ENCODE measurements at places on chromosomes 6 and 20.

GRCh38 chr6:46687619-46688097, at the start of gene TDRD6:
Gene TDRD6, plus strand, starts transcription at chr6:46687885. Its CDS starts 244 bp downstream, at chr6:46688129.
- DNase-seq: no peak

GRCh38 chr6:28634761-28635546, 109.3 kb downstream of the GPX5 start:
- DNase-seq: no peak

DNA sequence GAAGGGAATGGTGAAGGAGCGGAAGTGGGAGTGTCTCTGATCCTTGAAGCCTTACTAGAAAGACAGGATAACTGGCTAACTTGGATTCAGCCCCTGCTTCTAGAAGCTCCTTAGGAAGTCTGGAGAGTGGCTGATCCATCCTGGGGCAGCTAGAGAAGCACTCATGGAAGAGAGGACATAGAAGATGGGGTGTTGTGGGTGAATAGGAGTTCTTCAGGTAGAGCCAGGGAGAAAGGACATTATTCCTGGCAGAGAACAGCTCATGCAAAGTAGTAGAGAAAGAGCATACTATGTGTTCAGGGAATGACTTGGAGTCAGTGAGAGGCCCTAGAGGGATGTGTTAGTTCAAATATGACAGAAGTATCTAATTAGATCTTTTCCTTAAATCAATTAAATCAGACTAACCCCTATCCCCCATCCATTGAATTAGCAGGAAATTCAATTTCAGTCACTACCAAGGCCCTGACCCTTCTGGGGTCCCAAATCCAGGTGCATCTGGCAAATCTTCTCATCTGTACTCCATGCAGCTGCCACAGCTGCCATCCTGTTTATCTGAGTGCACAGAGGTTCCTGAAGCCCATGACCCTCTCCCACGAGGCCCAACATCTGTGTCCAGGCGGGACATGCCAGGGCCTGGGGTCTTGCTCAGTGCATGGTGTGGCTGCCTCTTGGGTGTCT, 130.7 kb downstream of the DHX35 start:
- DNase-seq: no peak

DNA sequence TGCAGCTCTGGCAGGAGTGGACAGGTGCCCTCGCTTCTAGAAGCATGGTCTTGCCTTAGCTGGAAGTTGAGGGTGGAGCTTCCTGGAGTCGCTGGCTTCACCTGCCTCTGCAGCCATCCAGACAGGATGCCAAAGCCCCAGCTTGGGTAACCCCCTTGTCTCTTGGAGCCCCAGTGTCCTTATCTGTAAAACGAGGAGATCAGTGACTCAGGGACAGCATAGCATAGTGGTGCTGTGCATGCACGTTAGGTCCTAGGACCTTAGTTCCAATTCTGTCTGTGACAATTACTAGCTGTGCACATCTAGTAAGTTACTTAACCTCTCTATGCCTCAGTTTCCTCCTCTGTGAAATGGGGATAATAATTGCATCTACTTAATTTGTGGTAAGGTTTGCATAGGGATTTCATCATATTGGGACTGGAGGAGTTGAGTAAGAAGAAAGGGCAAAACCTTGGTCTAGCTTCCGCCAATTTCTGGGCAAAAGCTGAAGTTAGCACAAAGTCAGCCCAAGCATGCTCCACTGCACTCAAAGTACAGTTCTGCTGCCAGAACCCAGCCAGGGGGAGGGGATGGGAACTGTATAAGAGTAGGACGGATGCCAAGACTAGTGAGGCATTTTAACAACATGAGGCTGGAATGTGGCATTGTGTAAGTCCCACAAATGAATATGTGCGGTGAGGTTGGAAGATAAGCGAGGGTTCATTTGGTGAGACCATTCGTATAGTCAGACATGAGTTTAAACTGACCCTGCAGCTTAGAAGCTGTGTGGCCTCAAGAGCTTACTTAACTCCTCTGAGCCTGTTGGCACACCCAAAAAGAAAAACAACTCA, 24.5 kb downstream of the TOX2 start:
- DNase-seq: no peak

DNA sequence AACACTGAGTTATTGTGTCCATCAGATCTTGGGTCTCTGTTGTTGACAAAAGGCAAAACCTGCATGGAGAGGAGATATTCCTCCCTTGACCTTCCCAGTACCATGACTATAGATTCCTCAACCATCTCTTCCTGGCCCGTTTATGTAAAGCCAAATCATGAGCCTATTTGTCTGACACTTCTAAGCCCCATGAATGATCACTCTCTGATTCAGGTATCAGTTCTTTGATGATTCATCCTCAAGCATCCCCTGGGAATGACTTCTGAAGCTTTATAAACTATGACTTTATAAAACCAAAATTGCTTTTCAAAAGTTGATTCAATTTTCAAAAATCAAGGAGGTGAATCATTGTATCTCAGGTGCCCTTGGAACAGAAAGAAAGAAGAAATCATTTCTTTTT, 78.7 kb upstream of the LOC128125822 start:
- DNase-seq: no peak

DNA sequence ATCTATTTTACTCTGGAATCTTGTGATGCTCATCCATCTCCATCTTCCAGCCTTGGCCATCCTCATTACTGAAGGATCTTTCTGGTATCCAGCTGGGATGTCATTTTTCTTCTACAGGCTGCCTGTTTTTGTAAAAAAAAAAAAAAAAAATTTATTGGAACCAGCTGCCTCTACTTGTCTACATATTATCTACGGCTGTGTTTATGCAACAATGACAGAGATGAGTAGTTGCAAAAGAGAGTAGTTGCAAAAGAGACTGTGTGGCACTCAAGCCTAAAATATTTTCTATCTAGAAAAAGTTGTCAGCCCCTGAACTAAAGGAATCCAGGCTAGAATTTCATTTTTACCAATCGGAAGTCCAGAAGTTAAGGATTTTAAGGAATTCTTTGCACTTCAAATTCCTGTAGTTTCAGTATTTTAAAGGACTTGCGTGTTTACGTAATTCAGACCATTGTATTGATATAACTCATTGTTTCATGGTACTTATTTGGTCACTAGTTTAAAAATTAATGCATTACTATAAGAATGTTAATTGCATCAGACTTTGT, 38.6 kb upstream of the PLCG1 start:
- no peak for DNase-seq

DNA sequence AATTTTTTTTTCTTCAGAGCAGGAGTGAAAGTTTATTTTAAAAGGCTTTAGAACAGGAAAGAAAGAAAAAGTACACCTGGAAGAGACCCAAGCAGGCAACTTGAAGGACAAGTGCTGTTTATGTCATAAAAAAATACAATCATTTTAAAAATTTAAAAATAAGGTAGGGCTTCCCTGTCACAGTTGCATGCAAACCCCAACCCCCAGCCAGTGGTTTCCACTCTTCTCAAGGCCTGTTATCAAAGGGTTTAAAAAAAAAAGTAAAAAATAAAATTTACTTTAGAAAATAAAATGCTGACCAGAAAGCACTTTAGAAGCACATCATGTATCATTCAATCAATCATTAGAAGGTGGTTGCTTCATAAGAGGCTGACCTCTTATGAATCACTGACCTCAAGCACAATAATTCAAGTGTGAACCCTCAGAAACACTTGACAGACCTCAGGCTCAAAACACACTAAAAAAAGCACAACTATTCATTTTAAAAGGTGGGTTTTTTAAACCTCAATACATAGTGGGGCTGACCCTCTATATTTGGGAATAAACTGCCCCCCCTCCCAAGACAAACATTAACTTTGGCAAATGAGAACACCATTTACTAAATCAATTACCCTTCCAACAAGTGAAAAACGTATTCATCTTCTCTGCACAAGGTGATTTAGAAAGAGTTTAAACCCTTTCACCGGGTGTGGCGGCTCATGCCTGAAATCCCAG, 15.6 kb downstream of the ILRUN start:
- no peak for DNase-seq

GRCh38 chr6:117613920-117614560, 11.7 kb upstream of the GOPC start:
- no peak for DNase-seq

GRCh38 chr6:113855500-113856374, 1.4 kb upstream of the MARCKS start:
- DNase-seq: no peak

DNA sequence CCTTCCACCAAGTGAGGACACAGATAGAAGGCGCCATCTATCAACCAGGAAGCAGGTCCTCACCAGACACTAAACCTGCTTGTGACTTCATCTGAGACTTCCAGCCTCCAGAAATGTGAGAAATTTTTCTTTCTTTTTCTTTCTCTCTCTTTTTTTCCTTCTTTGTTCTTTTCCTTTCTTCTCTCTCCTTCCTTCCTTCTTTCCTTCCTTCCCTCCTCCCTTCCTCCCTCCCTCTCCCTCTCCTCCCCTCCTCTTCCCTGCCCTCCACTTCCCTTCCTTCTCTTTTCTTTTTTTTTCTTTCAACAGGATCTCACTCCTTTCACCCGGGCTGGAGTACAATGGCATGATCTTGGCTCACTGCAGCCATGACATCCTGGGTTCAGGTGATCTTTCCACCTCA, 37.4 kb upstream of the MCUR1 start:
- DNase-seq: no peak

DNA sequence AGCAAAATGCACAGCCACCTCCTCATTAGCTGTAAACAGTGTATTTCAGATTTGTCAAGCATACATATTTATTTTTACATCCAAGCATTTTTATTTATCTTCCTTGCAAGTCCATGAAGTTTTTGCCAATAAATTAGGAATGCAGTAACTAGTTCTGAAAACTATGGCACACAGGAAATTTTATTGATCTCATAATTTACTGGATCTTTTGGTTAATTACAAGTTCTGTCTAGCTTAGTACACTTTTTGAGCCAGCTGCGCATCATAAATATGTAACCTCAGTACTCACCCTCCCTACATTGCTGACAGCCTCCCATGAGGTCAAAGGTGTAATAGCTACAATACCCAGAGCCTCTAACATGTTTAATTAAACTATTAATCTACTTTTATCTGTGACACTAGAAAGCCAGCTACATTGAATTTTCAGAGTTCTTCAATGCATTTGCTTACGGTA, 898.2 kb downstream of the KIF16B start:
- DNase-seq: no peak

GRCh38 chr6:143140767-143141166, 80.1 kb downstream of the AIG1 start:
- no peak for DNase-seq

DNA sequence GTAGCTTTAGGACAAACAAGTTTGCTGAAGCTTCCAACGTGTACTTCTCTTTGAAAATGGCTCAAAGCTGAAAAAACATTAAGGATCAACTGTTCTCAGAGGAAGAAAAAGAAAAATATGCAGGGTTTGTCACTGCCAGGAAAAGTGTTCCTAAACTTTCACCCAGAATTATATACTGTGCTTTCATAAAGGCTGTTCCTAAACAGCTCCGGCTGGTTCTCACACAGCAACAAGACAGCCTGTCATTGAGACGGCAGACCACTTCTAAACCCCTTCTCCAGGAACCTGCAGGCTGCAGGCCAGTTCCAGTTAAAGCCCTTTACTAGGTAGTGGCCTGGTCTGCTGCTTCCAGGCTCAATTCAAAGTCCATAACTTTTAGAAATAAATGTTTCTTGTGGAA, 97.4 kb upstream of the SOX4 start:
- no peak for DNase-seq

- DNase-seq: peak; percentile 35
These were observed 245.2 kb downstream of the CDH26 start for GRCh38 chr20:60203451-60203850.

GRCh38 chr20:17921774-17922173, 46.8 kb downstream of the SNX5 start:
- no peak for DNase-seq

GRCh38 chr6:106072501-106073090, 13.5 kb upstream of the PRDM1 start:
- no peak for DNase-seq

- DNase-seq: no peak
These were observed 247.8 kb downstream of the FNDC1 start for GRCh38 chr6:159416891-159417560.

- no peak for DNase-seq
These were observed 1.3 kb downstream of the BTBD3 start for GRCh38 chr20:11918981-11919380.

DNA sequence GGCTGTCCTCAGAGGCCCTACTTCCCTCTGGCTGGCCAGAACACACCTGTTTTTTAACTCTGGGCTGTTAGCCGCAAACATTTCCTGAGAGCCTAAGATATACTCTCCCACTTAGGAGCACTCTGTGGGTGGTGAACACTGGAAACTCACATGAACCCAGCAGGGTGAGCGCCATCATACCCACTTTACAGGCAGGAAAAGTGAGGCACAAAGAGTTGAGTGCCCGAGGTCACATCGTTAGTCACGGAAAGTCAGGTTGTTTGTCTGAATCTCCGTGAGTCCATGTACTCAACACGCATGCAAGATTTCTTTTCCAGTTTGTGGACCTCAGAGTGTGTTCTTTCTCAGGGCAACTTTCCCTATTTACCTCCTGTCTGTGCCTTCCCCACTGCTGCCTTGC, 1.9 kb downstream of the BAK1 start:
- no peak for DNase-seq

GRCh38 chr6:116034327-116034726, 26.4 kb downstream of the FRK start:
- DNase-seq: no peak

DNA sequence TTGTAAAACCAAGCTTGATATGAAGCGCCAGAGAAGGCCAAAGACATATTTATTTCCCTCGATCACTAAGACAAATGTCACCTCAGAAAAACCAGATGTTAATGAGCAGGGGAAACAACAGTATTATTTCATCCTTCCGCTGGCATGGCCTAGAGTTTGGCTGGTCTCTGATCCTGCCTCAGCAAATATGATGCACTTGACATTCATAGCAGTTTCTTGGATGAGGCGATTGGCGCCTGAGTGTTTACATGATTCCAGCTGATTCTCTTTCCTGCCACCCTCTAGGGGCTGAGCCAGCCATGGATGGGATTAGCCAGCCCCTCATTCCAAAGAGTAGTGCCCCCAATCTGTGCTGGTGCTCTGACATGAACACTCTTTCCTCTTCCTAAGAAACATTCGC, 67.9 kb downstream of the STMND1 start:
- no peak for DNase-seq

- DNase-seq: no peak
These were observed 48.0 kb downstream of the TMEM170B start for GRCh38 chr6:11585426-11586016.

DNA sequence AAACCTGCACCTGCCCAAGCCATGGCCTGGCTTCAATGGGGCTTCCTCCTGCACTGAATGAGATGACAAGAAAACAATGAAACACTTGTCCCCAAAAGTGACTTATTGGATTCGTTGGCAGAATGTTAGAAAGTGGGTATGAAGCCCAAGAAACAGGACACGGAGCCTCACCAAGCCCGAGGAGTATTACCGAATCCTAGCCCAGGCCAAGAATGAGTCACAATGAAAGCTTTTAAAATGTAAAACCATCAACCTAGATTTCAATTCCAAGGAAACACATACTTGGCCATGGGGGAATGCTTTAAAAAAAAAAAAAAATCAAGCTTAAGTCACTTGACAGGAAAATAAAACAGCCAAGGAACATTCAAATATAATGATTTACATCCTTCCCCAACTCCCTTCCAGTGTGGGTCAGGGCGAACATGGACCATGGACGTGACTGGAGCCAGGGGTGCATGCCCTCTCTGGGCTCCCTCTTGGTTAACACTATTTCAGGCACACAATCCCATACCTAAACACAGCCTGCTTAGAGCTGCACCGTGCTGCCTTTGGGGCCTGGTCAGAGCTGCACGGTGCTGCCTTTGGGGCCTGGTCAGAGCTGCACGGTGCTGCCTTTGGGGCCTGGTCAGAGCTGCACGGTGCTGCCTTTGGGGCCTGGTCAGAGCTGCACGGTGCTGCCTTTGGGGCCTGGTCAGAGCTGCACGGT, 3.1 kb upstream of the STX16 start:
- no peak for DNase-seq
